ENCODE measurements at places on chromosomes 4 and X.

- DNase-seq: no peak
Observed at GRCh38 chr4:7457201-7458065, 22.7 kb upstream of the PSAPL1 start.

DNA sequence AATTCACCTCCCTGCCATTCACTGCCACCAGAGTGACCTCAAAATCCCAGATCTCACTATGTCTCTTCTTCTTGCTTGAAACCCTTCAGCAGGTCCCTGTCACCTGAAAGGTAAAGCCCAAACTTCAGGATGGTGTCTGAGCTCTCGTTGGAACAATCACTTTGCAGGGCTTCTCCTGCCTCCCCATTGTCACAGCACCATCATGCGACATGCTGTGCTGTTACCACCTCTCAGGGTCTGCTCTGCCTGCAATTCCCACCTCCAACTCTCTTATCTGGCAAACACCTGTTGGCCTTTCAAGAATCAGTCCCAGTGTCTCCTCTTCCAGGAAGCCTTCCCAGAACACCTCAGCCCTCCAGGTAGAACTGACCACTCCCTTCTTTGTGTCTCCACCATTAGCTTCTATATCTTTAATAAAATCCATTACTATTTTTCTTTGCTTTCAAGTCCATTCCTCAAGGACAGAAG is 46.2 kb downstream of the SEL1L3 start:
- DNase-seq: no peak

- DNase-seq: no peak
Observed at GRCh38 chr4:42150653-42151567, 1.5 kb downstream of the BEND4 start.

DNA sequence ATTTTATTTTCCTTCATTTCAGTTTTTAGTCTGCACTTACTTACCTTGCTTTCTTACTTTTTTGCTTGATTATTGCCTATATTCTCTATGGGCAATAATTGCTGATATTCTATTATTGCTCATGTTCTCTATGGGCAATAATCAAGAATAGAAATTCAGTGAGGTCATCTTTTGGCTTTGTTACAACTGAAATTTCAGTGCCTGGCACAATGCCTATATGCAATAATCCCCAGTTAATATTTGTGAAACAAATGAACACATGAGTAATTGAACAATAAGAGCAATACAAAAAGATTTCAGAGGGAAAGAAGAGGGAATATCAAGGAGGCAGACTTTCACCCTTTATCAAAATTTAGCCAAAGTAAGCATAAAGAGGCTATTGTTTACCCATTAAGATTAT is 48.6 kb upstream of the ARSJ start:
- no peak for DNase-seq

GRCh38 chrX:20609916-20610415 is 343.3 kb upstream of the RPS6KA3 start:
- no peak for DNase-seq

GRCh38 chrX:23890933-23891332 is 16.8 kb downstream of the APOO start:
- no peak for DNase-seq

DNA sequence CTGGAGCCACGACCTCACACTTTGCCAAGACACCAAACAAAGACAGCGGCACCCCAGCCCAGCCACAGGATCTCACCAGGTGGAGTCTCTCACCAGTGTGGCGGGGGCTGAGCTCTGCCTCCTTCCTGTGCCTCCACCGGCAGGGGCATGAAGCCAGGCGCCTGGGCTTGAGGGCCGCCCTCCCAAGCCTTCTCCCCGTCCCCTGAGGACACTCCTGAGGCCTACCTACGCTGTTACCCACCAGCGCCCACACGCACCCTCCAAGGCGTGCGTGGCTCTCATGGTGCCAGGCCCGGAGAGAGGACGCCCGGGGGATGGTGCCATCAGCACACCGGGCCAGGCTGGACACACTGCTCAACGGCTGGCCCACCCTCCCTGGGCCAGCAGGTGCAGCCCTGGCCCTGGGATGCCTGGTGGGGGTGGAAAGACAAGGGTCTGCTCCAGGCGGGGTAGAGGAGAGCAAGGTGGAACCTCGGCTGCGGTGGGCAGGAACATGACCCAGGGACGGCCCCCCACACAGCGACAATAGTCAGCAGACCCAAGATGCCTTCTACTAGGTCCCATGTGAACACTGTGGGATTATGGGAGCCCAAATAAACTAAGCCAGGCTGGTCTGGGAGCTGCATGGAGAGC is 22.1 kb downstream of the NELFA start:
- DNase-seq: no peak

DNA sequence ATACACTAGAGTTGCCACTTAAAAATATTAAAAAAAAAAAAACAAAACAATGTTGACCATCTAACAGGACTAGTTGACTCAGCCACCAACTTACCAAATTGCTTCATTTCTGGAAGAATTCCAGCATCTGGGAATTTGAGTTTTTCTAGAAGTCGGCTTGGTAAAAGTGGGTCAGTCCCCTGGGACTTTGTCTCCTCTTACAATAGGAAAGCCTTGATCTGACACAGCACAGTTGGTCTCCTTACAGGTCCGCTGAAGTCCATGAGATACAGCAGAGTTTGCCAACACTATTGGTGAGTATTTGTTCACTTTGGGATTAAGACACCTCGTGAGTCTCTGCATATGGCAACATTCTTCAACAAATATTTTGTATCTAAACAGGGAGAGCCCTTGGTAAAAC is 18.2 kb upstream of the DDIT4L start:
- no peak for DNase-seq

DNA sequence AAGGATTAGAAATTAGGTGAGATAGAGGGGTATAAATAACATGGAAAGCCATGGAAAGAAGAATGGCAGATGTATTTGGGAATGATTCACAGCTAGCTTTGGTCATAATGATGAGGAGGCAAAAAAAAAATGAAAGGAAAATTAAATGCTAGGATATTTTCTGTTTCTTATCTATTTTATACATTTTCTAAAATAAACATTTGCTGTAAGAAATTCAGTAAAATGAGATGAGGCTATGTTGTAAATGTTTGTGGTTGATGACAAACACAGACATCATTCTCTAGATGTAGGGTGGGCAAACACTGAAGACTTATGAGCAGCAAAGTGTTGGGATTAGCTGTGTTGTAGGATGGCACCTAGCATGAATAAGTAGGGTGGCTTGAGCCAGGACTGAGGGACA is 407.1 kb downstream of the IL15 start:
- no peak for DNase-seq

DNA sequence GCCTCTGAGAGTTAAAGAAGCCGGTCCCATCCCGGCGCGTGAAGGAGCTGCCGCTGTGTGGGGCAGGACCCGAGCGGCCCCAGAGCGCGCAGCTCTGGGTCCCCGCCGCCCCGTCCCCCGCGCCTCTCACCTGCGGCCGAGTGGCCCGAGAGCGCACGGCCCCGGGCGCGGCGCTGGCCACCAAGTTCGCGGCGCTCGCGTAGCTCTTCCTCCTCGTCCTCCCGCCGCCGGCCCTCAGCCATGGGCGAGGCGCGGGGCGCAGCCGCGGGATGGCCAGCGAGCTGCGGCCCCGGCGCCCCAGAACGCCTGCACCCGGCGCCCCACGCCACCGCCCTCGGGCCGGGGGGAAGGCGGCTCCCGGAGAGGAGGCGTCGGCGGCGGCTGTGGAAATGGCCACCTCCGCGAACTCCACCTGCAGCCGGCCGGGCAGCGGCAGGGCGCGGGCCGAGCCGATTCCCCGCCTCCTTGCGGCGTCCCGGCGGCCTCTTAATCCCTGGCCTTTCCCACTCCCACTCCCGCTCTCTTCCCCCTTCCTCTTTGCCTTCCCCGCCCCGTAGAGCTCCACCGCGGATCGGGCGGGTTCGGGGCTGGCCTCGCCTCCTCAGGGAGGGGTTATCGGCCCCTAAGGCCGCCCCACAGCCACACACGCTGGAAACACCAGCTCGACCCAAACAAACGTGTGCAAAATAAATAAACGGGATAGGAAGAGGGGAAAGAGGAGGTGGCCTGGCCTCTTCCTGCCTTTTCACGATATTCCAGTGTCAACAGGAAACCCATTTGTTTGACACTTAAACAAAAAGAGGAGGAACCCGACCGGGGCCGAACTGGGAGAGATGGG is at the start of gene SH3D19:
TSS of gene SH3D19 (minus strand) at position 495 of the 838 bp plus-strand sequence. CDS start at position 242, 253 bp downstream.
- DNase-seq: peak; percentile 38

GRCh38 chrX:151396042-151396824 is 773 bp upstream of the VMA21 start:
- peak; percentile 51 for DNase-seq

GRCh38 chr4:83552924-83553323 is 17.0 kb downstream of the GPAT3 start:
- DNase-seq: no peak

GRCh38 chr4:109648266-109648996 is 54.8 kb downstream of the CASP6 start:
- no peak for DNase-seq

DNA sequence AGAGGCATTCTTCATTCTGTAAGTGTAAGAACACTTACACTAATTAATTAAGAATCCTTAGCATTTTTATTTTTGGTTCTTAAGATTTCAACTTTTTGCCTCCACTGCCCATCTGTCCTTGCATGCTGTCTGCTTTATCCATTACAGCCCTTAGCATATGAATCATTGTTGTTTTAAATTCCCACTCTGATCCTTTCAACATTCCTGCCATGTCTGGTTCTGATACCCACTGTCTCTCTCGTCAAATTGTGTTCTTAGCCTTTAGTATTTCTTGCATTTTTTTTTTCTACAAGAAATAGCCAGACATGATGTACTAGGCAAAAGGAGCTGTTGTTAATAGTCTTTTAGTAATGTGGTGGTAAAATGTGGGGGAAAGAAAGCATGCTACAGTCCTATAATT is 1360.0 kb downstream of the TECRL start:
- no peak for DNase-seq

DNA sequence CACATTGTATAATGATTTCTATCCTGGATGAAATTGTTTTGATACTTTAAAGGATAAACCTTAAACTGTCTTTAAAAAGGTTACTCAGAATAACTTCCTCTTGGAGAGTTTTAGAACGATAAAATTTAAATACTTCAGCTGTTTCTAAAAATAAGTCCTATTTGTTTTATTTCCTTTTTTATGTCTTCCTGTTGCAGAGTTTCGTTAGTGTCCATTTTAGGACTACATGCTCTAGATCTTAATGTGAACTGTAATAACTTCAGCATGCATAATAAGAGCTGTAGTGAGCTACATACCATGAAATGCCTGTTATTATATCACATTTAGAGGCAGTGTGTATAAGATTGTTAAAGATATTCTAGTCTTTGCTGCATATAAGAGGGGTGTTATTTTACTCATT is 14.6 kb downstream of the ATP10D start:
- DNase-seq: no peak

DNA sequence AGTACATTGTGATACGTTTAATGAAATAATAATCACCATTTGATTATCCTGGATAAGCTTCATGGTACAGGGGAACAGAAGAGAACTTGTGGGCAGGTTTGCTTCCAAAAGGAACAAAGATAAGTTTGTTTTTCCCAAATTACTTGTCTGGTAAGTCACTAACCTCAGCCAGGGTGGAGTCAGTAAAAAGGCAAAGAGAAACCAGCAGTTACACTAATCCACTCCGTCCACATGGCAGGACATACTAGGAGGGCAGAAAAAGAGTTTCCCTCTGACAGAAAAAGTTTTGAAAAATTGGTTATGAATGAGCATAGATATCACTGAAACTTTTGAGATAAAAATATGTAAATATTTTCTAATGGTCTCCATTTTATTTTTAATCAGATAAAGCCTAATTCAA is 285.9 kb downstream of the IL15 start:
- no peak for DNase-seq

- no peak for DNase-seq
Observed at GRCh38 chr4:8198206-8198905, 734 bp upstream of the SH3TC1 start.

DNA sequence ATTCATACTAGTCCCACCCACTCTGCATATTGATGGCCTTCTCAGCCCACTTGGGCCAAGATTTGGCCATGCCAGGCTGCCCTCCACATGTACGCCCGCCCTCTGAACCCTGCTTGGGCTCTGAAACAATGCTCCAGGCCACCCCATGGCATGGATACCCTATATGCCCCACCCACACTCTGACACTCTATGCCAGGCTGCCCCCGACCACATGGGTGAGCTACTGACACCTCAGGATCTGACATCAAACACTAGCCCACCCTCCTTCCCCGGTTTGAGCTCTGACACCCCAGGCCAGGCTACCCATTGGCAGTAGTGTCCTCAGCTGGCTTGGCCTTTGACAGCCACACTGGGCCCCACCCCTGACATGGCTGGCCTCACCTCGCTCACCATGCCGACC is 69.5 kb downstream of the HPRT1 start:
- no peak for DNase-seq

GRCh38 chr4:67256388-67257043 is 288.8 kb downstream of the CENPC start:
- DNase-seq: no peak

DNA sequence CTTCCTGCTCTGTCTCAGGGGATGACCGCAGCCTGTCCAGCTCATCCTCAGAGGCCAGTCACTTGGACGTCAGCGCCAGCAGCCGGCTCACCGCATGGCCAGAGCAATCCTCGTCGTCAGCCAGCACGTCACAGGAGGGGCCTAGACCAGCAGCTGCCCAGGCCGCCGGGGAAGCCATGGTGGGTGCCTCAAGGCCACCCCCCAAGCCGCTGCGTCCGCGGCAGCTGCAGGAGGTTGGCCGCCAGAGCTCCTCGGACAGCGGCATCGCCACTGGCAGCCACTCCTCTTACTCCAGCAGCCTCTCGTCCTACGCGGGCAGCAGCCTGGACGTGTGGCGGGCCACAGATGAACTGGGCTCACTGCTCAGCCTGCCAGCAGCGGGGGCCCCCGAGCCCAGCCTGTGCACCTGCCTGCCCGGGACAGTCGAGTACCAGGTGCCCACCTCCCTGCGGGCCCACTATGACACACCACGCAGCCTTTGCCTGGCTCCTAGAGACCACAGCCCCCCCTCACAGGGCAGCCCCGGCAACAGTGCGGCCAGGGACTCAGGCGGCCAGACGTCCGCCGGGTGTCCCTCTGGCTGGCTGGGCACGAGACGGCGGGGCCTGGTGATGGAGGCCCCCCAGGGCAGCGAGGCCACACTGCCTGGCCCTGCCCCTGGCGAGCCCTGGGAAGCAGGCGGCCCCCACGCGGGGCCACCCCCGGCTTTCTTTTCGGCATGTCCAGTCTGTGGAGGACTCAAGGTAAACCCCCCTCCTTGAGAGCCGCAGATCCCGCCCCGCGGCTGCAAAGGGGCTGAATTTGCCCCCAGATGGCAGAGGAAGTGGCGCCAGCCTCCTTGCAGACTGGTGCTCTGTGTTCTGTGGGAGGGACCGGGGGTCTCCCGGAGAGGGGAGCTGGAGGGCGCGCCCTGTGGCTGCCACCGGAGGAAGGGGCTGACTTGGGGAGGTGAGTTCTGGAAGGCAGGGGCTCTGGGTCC is 29.9 kb downstream of the DOK7 start:
- DNase-seq: no peak

Measured in NCI-H510A (cell line).